ENCODE measurements at places on chromosomes 2 and 18.

- no peak for DNase-seq
Observed at GRCh38 chr2:154836632-154837031, 138.1 kb downstream of the KCNJ3 start.

- DNase-seq: no peak
Observed at GRCh38 chr2:168096158-168096557, 151.2 kb downstream of the STK39 start.

DNA sequence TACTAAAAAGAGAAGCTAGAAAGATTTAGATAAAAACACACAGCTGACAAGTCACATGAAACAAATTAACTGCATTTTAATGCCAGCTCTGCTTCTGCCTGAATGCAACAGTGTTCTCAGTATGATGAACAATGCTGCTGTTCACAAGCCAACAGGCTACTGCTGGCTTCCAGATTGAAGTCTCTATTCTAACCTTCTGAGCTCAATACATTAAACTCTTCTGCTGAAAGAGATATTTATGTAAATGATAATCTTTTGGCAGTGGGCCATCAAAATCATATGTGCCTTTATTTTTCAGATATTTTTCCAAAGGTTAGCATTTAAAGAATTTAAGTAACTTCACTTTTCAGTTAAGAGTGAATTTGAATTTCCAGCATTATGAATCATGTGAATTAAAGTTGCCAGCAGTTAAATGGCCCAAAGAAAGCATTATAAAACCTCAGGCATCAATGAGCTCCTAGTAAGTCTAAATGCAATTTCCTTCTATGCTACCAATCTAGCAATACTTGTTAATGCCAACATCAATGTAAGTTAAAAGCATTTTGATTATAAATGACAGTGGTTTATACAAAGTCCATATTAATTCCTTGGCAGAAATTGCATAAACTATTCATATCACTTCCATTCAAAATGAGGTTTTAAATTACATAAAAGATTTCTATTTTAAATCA, 72.4 kb downstream of the ID2 start:
- DNase-seq: no peak

- no peak for DNase-seq
Observed at GRCh38 chr2:238425979-238426567, 654 bp upstream of the ASB1 start.

GRCh38 chr2:3403587-3404334, 24.3 kb downstream of the TRAPPC12 start:
- no peak for DNase-seq

- DNase-seq: no peak
Observed at GRCh38 chr2:208501206-208501605, 94.6 kb downstream of the PTH2R start.

GRCh38 chr2:66601624-66602023, 166.7 kb downstream of the MEIS1 start:
- no peak for DNase-seq
